GOT3 (cell line): ENCODE measurements at places on chromosomes 1 and 21.

GRCh38 chr1:154220970-154221277 is 169 bp downstream of the UBAP2L start:
- no peak for DNase-seq

DNA sequence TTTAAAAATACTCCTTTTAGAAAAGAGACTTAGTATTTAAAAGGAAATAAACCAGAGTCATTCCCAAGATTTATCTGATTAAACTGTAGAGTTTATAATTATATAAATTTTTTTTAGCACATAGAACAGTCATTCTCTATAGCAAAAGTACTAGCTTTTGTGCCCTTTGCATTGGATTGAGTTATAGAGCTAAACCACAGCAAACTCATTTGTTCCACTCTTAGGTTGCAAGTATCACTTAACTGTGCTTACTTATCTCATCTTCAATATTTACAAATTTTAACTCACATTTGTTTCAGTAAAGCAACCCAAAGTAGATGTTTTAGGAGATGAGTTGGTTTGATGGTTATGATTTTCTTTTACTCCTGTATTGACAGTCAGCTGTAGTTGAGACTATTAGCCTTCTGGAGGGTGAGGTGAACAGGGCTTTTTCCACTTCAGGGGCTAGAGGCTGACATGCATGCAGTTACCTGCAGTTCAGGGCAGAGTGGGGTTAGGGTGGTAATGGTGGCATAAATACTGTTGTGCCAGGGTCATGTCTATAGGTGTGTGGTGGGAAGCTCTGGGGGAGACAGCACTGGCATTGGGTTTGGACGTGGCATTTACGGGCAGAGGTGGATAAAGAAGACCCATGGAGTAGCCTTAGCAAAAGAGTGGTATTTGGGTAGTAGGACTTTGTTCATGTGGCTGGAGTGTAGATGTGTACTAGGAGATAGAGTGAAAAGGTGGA is 42.1 kb downstream of the DYRK1A start:
- no peak for DNase-seq

- DNase-seq, result no peak
These were observed 2.2 kb downstream of the PAQR6 start for GRCh38 chr1:156245451-156246232.

- no peak for DNase-seq
These were observed 295.0 kb downstream of the VAV3 start for GRCh38 chr1:107669996-107670395.

DNA sequence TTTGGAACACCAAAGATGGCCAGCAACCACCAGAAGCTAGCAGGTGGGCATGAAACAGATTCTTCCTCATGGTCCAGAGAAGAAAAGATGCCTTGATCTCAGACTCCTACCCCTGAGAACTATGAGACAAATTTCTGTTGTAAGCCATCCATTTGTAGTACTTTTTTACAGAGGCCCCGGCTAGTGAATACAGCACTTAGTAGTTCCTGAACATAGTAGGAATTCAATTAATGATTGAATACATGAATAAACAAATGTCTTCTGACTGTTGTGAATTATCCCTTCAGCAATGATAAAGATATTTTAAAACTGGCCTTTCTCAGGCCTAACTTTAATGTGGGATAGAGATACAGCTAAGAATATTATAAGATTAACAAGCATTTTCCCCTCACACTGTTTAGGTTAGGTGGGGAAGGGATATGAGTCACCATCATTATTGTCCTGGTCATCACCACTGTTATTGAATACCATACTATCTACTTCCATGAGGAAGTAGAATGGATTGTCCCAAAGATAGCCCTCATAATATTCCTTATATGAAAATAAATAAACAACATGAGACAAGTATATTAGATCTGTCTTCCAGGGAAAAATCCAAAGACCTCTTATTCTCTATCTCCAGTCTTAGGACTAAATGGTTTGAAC is 51.4 kb downstream of the ADCY10 start:
- DNase-seq, result no peak
